ENCODE measurements at places on chromosomes 2 and 18.

GRCh38 chr2:235498541-235498940 lies 4.7 kb downstream of the AGAP1 start:
- DNase-seq = no peak

GRCh38 chr2:180715044-180715443 lies 265.4 kb upstream of the UBE2E3 start:
- no peak for DNase-seq

DNA sequence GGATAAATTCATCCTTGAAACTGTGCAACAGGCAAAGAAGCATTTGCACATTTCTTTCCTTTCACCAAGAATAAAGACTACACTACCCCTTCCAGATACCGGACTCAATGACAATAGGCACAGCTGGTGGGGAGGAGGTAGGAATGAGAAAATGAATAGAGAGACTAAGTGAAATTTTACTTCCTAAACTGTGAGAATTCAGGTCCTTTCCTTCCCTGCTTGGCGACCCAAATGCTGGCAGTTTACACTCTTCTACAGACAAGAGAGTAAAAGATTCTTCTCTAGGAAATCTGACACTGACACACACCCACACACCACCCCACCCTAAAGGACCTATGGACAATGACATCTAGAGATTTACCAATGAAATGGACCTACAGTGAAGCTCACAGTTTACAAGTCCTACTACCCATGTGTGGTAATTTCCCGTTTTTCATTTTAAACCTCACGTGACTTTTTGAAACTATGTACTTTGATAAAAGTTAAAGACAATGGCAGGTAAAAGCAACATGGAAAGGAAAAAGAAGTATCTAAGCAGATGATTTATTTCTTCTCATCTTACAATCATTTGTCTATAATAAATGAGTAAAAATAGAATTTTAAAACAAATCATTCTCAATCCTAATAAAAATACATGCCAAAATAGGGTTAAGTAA lies 27.9 kb downstream of the REV1 start:
- no peak for DNase-seq

DNA sequence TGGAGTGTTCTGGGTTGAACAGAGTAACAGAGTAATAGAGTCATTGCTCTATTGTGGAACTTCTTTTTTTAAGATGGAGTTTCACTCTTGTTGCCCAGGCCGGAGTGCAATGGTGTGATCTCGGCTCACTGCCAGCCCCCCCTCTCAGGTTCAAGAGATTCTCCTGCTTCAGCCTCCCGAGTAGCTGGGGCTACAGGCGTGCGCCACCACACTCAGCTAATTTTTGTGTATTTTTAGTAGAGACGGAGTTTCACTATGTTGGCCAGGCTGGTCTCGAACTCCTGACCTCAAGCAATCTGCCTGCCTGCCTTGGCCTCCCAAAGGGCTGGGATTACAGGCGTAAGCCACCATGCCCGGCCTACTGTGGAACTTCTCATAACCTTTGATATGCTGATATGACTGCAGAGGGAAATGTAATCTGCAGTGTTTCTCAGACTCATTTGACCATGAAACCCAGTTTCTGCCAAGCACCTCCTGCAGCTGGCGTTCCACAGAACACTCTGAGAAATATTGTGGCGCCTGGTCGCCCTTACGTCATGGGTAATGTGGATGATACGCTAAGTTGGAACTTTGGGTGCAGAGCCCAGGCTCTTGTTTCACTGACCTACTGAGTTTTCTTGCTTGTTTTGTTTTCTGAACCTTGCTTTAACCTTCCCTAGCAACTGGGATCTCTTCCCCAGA lies 213.8 kb downstream of the BCL2 start:
- DNase-seq = no peak

- DNase-seq = no peak
These were observed 68.3 kb upstream of the MRPS9 start for GRCh38 chr2:104969564-104969963.

- DNase-seq = no peak
These were observed 169.4 kb downstream of the ZNF385B start for GRCh38 chr2:179692043-179692442.

GRCh38 chr18:62637807-62638687 lies 77.3 kb upstream of the PHLPP1 start:
- no peak for DNase-seq

- DNase-seq = no peak
These were observed 643 bp downstream of the PLCL1 start for GRCh38 chr2:197804758-197805714.

DNA sequence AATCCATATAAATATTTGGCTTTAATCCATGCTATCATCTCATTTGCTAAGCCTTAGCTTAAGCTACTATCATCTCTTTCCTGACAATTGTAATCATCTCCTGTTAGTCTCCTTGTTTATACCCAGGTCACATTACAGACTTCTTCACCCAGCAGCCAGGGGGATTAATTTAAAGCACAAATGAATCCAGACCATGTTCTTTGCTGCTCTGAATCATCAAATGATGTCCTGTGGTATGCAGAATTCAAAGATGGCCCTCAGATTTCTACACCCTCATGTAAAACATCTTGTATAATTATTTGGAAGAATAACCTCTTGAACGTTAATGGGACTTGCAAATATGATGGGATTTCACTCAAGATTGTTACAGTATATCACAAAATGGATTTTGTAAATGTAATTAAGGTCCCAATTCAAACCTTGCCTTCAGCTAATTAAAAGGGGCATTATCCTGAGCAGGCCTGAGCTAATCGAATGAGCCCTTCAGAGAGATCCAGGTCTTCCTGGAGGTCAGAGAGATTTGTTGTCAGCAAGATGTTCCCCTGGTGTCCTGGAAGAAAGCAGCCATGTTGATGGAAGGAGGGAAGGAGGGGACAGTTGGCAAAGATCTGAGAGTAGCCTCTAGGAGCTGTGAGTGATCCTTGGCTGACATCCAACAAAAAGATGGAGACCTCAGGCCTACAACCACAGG lies 241.1 kb upstream of the MMADHC start:
- DNase-seq = no peak

- DNase-seq = no peak
These were observed 67.4 kb upstream of the BCL2L11 start for GRCh38 chr2:111053266-111053665.

GRCh38 chr2:215288112-215288815 lies 23.6 kb upstream of the ATIC start:
- DNase-seq = no peak

DNA sequence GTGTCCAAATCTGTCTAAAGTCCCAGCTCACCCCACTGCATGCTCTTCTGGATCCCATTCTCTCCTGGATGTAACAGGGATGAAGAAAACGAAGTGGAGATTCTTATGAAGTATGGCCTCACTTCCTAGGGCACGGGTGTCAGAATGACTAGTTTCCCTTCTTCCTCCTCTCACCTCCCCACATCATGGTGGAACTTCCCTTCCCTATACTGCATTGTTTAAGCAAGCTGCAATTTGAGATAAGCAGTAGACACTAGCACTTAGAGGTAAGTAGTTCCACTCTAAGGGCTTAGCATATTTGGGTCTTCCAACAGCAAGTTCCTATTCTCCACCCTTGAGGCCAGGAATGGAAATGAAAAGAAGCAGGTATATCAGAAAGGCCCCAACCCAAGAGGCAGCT lies 29.7 kb downstream of the SLC4A5 start:
- DNase-seq = no peak

DNA sequence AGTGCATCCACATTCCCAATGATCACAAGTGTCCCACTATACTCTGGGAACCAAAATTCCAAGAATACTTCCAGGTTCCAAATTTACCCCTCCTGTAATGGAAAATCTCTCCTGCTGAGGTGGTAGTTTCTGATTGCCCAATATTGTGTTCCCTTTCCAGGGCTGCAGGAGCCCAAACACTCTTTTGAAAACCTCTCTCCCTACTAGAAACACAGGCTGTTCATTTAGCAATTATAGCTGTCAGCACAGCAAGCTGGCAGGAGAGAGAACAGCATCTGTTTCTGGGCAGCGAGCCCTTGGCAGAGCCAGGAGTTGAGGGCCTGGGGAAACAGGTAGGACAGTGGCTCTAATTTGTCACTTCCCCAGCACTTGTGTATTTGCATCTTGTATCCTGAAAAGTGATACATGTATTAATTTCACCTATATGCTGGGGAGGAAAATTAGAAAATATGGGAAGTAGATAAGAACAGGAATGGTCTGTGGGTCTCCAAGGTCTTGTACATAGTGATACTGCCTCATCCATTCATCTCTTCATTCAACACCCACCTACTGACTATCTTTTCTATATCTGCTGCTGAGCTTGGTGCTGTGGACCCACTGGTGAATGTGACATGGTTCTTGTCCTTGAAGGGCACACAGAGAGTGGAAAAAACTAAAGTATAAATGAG lies 16.9 kb upstream of the PAIP2B start:
- DNase-seq = no peak

DNA sequence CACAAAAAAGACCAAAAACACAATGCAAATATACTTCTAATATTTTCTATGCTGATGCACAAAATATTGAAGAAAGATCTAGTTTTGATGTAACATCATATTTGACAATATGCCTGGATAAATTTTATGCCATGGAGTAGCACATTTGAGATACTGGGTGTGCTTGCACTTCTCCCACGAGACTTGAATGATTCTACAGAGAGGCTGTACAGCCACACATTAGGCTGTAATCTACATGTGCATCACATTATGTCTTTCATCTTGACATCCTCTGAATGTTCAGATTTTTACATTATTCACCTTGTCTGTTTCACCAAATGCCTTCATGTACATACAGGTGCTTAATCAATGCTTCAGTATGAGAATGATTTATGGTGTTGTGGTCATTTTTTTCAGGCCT lies 756.4 kb upstream of the CDH7 start:
- no peak for DNase-seq

DNA sequence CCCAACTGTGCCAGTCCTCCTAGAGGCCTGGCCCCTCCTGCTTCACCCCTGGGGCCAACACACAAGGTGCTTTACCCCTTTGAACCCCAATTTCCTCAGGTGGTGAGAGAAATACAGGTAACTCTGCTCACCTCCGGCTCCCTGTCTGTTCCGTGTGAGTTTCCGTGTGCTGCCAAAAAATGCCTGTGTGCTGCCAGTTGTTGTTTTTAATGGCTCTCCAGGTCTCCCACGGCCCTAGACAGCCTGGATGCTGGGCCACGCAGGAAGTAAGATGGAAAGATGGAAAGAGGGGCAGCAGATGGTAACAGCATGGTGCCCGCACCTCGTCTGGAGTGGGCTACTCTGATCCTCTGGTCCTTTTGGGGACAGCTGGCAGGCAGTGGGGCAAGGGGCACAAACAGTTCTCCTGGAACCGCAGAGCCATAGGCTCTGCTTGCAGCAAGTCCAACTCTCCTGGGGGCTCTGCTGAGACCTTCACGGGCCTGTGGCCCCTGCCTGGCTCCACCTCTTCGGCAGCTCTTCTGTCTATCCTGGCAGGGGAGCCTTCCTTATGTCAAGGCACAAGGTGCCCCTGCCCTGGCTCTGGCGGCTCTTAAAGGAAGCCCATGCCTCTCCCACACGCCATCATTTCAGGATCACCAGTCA lies 4.3 kb upstream of the ARHGEF4 start:
- no peak for DNase-seq

DNA sequence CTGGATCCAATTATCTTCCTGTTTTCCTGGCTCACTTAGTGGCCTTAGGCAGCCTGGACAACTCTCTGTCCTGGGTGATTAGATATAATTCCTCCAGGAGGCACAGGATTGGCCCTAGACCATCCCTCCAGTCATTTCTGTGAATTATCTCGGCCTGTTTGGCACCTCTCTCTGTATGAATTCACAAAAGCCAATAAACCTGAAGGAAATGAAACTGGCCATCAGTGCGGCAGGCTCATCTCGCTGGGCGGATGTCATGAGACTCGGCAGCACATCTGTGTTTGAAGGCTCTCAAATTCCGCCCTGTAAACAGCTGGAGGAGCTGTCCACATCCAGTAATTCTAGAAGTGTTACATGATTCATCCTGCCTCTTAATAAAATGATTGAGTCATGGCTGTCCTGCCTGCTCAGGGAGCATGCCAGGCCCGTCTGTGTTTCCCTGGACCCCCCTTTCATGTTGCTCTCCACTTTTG lies 38.6 kb downstream of the ACOXL start:
- DNase-seq = peak; percentile 20

GRCh38 chr18:7383002-7383980 lies 152.4 kb downstream of the LRRC30 start:
- DNase-seq = no peak

- no peak for DNase-seq
These were observed 2.1 kb downstream of the ASTL start for GRCh38 chr2:96136129-96136720.

DNA sequence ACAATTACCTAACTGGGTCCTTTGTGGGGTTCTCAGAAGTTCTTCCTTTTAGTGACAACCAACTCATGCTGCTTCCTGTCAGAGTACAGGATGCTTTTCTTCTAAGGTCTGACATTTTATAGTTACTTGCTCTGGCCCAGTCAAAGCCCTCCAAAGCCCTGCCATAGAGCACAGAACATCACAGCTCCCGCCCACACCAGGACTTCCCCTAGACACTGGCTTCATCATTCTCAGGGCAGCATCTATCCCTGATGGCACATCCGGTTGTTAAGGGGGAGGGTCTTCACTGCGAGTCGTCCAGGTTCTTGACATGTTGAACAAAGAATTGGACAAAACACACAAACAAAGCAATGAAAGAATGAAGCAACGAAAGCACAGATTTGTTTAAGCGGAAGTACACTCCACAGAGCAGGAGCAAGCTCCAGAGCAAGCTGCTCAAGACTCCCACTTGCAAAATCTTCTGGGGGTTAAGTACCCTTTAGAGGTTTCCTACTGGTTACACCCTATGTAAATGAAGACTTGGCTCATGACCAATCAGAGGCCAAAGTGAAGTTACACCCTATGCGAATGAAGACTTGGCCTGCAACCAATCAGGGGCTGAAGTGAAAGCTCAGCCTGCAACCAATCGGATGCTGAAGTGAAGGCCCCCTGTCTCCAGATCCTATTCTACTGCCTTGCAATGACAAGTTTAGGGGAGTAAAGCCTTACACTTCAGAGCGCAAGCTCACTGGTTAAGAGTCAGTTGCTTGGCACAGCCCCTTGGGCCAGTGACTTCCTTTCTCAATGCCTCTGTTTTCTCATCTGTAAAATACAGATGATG lies 79.0 kb downstream of the HDAC4 start:
- DNase-seq = no peak

DNA sequence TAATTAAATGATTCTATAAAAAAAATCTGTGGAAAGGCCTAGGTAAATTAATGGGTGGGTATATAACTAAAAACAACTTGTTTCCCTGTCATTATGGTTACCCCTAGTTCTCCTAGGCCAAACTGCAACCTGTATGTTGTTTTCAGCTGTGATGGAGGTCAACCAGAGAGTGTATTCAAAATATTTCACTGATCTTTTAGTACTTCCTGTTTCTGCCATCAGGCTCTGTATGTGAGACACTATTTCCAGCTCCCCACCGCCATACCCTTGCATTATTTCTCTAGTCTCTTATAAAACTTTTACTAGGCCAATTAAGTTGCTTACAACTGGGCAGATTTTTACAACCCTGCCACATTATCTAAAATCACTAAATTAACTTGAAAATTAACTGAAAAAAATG lies 21.0 kb upstream of the CDKL4 start:
- no peak for DNase-seq

GRCh38 chr2:183010112-183010511 lies 28.1 kb downstream of the NCKAP1 start:
- no peak for DNase-seq

GRCh38 chr18:62944454-62944853 lies 229.1 kb downstream of the PHLPP1 start:
- DNase-seq = no peak

Data from AG09309 (cell line).